Islet precursor cell (in vitro differentiated cells): ENCODE measurements at places on chromosomes 2 and 18.

DNA sequence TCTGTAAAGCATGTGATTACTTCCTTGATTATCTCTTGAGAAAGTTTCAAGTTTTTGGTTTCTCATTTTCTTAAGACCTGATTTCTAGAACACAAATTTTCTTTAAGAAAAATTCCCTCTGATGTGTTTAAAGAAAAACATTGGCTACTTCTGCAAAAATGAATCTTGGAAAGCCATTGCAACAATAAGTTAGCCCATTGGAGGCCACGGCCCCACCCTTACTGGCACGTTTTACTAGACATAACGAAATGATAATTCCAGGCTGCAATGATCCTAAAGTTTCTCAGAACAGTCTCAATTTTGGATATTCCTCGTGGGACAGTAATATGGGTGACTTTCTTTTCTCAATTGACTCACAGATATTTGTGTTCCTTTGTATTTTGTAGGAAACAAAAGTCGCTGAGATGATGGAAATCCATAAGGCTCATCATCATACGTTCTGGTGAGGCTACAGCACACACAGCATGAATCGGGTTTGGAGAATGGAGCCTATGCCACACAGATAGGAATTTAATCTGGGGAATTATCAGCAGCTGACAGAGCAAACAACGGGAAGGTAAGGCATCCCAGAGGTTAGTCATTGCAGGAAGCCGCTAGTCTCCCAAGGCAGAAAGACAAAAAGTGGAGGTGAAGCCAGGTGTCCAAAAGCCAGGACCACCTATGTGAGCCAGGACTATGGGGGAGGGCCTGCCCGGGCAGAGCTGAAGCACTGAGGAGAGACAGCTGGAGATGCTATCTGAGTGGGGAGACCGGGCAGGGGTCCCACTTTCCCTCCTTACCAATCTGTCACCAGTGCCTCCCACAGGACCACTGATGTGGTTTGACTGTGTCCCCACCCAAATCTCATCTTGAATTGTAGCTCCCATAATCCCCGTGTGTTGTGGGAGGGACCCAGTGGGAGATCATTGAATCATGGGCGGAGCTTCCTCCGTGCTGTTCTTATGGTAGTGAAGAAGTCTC, 35.9 kb downstream of the SOWAHC start:
- no peak for DNase-seq

- no peak for DNase-seq
These were observed 168.1 kb downstream of the ETAA1 start for GRCh38 chr2:67565262-67565661.

- DNase-seq = no peak
These were observed 93.8 kb downstream of the LYPD6B start for GRCh38 chr2:149132339-149132738.

DNA sequence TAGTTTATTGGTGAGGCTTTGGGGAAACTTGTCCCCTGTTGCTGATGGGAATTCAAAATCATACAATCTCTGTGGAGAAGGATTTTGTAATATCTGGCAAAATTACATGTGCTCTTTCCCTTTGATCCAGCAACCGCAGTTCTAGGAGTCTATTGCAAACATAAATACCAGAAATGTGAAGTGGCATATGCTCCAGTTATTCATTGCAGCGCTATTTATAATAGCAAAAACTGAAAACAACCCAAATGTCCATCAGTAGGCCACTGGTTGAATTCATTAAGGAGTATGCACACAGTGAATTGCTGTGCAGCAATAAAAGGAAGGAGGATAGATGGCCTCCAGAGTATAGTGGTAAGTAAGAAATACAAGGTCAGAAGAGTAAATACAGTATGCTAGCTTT, 76.5 kb downstream of the HNRNPLL start:
- no peak for DNase-seq

DNA sequence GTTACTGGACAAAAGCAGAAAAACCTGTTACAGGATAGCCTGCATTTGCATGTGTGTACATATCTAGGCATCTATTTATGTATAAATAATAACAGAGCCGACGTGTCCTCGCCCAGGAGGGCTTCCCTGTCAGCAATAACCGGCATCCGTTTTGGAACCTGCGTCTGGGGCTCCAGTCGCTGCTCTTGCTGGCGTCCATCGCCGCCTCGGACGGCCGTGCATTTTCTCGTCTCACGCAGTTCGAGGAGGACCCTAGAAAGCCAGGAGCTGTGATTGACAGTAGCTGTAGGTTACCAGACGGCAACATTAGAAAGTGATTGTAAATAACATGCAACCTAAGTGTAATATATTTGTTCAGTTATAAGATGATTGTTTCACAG, 132.6 kb downstream of the NFATC1 start:
- no peak for DNase-seq

DNA sequence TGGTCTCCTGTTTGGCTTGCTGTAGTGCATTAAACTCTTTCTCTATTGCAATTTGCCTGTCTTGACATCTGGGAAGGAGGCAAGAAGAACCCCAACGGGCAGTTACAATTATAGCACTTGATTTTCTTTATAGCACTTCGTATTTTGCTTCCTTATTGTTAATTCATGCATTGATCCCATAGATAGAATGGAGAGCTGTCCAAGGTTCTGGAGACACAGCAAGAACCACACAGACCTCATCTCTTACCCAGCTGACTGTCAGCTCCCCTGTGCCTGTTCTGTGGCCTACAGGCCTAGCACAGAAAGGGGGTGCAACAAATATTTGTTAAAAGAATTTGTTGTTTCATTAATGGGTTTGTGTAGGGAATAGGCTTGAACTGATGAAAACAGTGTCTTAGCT, 194.3 kb downstream of the GALNT1 start:
- DNase-seq = no peak

- no peak for DNase-seq
These were observed 9.6 kb upstream of the TEX51 start for GRCh38 chr2:126889071-126889470.

DNA sequence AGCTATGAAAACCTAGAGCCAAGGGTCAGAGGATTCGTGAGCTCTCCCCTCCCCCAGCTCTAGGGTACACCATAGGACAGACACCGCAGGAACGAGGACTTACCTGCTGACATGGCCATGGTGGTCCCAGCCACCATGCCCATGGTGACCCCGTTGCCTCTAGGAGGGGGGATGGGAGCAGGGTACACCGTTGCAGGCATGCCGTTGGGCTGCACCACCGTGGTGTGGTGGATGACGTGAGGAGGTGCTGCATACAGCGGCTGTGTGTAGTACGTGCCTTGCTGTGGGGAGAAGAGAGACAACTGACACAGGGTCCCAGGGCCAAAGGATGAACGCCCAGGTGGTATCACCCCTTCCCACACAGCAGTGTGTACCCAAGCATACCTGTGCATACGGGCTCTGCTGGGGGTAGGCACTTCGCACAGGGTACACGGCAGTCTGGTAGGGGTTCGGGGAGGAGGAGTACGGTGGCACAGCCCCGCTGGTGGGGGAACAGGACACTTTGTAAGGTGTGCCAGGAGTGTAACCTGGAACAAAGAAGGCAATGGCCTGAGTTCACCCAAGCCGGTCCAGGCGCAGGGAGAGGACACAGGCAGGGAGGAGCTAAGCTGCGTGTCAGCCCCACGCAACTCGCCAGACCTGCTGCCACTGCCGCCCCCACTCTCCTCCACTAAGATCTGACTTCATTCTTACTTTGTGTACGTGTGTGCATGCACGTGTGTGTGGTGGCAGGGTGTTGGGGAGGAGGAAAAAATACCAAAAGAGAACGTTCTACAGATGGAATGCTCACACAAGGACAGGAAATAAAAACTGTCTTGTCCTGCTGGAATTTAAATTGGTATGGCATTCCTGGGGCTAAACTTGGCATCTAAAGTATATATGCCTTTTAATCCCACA, 37.8 kb downstream of the FAM168B start:
- no peak for DNase-seq
